M059J (cell line): ENCODE measurements at places on chromosomes 3 and 15.

DNA sequence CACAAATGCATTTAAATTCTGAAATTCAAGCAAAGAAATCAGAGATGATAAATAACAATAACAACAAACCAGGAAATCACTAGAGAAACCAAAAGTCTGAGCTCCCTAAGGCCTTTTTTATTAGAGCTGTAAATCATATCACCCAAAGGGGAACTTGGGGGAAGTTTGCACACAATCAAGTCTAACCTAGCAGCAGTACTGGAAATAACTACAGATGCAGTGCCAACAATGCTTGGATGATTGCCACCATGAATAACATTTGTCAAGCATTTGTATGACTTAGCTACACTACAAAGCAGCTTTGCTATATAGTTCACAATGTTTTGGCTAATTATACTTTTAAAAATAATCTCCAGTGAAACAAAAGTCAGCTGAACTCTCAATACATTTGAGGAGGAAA lies 27.8 kb downstream of the SHQ1 start:
- peak; percentile 74 for DNase-seq

GRCh38 chr3:105555206-105555605 lies 188.5 kb downstream of the ALCAM start:
- no peak for DNase-seq

GRCh38 chr3:132629928-132630327 lies 29.7 kb downstream of the ACAD11 start:
- DNase-seq, result peak; percentile 80

GRCh38 chr15:71366926-71367325 lies 251.7 kb downstream of the THSD4 start:
- no peak for DNase-seq

- DNase-seq, result no peak
Observed at GRCh38 chr3:72811571-72811970, 36.7 kb downstream of the SHQ1 start.

DNA sequence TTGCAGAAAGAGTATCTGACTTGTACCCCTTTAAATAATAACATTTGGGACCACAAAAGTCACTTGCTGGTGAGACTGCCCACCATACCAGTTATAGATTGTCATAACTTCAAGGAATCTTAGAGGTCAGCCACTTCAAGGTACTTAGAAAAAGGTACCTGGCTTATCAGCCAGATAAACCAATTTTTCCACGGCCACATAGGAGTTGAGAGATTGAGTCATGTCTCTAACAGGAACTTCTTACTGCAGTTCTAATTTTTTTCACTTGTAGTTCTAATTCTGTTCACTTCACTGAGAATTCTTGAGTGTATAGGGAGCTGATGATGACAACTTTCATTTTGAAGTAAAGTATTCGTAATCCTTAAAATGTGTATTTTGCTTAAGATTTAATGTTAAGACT lies 317.1 kb upstream of the CBLB start:
- DNase-seq, result no peak

- DNase-seq, result no peak
Observed at GRCh38 chr3:141000686-141001085, 50.5 kb upstream of the SPSB4 start.

DNA sequence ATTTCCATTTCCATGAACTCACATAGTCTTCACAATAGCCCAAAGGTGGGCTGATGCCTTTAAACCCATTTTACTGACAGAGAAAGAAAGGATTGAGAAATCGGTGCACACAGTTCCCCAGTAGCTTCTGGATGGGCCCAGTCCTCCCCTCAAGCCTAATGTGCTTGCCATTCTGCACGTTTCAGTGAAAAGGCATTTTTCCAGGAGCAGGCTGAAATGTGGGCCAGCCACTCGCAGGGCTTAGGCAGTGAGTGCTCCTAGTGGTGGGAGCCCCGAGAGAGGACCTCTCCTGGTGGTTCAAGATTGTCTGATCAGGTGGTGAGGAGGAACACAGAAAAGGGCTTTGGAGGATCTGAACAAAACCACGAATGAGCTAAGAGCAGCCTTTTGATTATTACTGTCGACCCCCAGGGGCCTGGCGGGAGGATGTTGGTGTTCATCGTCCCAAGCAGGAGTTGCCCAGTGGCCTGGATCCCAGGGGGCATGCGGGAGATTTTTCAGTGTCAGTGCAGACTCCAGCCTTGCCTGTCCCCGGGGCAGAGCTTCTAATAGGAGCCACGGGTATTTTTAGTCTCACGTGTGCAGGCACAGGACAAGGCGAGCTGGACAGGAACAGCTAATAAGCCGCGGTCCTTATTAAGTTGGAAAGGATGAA lies 8.7 kb upstream of the KY start:
- no peak for DNase-seq

- peak; percentile 44 for DNase-seq
Observed at GRCh38 chr15:56468401-56468800, 3.5 kb upstream of the MNS1 start.

DNA sequence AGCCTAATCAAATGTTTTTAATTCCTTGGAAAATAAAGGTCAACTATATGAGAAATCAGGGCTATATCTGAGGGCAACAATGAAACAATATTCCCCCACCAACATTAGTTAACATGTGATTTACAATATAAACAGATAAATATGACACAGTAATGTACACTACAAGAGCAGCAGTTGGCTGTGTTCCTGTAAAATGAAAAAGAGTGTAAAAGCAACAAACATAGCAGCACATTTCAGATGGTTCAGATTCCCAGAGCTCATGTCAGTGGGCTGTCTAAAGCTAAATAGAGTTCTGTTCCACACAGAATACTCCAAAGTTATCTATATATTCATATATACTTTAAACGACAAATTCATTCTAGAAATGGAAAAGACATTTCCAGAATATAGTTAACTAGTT lies 42.6 kb downstream of the ANKRD28 start:
- no peak for DNase-seq
